Activated T-cell treated with anti-CD3 and anti-CD28 coated beads, Interleukin-2, amount 50 U/mL, for 1 hour (primary cell): ENCODE measurements at places on chromosomes 6 and 20.

DNA sequence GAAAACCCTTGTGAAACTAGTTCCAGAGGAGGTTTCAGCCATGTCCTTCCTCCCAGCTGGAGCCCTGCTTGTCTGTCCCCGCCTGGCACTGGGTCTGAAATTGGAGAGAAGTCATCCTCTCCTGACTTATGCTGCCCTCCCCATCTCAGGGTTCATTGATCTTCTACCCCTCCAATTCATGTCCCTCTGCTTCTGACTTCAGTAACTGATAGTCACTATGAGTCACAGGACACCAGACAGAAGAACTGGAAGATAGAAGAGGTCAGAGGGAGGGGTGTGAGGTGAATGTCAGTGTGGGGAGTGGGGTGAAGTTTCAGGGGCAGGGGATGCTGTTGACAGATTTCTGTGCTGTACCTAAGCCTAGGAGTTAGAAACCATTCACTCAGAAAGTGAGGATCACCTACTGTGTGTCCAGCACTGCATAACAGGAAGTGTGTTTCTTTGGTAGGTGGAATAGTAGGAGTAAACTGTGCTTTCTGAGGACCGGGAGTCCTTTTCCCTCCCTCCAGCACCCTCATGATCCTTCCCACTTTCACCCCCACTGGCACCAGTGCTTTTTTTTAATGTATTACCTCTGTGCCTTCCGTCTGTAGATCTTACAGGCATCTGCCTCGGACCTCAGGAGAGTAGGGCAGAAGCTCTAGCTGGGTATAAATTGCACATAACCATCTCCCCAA lies 627 bp upstream of the RPP21 start:
- DNase-seq: no peak

DNA sequence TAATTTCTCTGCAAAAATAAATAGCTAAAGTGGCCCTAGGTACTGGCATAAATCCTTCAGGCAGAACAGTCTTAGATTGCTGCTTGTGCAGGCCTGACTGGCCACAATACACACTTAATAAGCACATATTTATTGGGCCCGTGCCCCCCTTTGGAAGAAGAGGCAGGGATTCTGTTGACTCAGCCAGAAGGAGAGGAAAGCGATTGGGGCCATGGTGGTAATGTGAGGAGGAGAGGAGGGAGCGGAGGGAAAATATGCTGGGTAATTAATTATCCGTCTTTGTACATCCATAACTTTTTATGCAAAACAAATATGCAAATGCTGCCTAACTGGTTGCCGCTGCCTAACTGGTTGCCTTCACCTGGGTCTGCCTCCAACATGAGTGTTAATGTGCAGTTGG lies 36.2 kb downstream of the CD40 start:
- no peak for DNase-seq

DNA sequence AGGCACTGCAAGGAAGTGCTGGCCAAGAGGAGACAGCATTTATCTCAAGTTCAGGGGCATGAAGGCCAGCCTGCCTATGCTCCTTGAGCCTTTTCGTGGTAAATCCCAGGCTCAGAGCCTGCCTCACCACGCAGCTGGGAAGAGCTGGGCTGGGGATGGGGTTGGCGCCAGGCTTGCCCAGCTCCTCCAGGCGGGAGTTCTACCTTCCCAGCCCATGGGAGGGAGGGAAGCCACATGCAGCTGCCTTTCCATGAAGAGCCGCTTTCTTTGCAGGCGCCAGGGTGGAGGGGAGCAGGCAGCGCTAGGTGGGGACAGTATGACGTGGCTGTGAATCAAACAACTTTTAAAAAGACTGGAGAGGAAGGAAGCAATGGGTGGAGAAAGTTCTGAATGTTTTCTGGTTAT lies 19.5 kb upstream of the SIRT5 start:
- no peak for DNase-seq

GRCh38 chr6:53928641-53929040 lies 133.8 kb downstream of the LRRC1 start:
- no peak for DNase-seq

- no peak for DNase-seq
Measured at GRCh38 chr20:25521382-25521781, 63.9 kb downstream of the NINL start.

DNA sequence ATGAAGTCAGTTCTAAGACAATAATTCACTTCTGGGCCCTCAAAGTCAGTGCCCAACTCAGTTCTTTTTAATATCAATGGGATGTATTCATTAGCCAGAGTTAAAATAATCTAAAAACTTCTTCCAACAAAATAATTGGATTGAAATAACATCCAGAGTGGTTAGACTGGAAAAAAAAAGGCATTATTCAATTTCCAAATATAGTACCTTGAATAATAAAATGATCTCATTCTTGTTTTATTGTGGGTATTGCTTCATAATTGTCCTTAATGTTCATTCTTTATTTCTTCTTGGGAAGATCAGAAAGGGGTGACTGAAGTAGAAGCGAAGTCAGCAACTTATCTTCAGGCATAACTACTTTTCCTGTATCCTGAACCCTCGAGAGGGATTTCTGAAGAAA lies 85.1 kb upstream of the JARID2 start:
- no peak for DNase-seq

- no peak for DNase-seq
Measured at GRCh38 chr20:12383821-12384220, 466.1 kb downstream of the BTBD3 start.

DNA sequence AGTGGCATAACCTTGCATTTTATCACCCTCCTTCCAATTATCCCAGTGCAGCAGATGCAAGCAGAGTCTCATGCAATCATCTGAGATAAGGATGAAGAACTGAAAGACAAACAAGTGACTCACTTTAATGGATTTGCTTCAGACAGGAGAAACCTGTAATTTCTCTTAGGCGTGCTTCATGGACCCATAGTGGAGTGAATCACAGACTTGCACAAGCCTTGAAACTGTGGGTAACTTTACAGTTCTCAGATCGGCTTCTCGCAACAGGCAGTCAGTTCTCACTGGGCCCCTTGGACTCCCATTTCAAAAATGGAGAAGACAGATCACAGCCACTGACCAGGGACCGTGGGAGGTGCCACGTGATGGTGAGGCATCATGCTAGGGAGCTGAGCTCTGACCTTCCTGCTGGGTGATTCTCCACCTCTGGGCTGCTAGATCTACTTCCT lies at the start of gene ADGRF4:
Gene ADGRF4 (plus strand): TSS at position 239 of the 446 bp plus-strand sequence. CDS start 8,666 bp downstream, outside the sequence.
- DNase-seq: no peak

- no peak for DNase-seq
Measured at GRCh38 chr6:154239392-154239791, 117.2 kb downstream of the IPCEF1 start.

DNA sequence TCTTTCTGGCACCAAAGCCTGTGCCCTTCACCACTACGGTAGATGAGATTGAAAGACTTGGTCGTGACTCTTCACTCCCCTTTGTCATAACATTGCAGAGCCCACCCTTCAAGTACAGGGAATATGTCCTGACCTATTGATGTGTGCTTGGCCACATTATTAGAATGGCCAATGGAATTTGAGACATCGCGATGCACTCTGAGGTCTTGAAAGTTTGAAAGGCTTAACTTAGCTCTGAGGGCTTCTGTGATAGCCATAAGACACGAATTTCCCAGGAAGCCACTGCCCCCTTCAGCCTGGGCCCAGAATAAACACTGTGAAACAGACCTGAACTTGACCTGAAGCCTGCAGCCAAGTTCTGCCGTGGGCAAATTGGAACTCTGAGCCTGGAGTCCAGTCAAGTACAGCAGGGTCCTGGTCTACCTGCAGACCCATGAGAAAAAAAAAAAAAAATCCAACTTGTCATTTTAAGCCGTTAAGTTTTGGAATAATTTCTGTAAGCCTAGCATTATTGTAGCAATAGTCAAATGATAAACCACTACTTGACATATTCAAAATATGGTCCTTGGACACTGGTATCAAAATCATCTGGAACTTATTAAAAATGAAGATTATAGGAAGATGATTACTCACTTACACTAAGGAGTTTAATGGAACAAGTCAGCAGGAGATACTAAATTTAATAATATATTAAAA lies 36.9 kb upstream of the TRAF3IP2 start:
- DNase-seq: no peak

- no peak for DNase-seq
Measured at GRCh38 chr6:97669191-97670031, 386.4 kb upstream of the MMS22L start.

DNA sequence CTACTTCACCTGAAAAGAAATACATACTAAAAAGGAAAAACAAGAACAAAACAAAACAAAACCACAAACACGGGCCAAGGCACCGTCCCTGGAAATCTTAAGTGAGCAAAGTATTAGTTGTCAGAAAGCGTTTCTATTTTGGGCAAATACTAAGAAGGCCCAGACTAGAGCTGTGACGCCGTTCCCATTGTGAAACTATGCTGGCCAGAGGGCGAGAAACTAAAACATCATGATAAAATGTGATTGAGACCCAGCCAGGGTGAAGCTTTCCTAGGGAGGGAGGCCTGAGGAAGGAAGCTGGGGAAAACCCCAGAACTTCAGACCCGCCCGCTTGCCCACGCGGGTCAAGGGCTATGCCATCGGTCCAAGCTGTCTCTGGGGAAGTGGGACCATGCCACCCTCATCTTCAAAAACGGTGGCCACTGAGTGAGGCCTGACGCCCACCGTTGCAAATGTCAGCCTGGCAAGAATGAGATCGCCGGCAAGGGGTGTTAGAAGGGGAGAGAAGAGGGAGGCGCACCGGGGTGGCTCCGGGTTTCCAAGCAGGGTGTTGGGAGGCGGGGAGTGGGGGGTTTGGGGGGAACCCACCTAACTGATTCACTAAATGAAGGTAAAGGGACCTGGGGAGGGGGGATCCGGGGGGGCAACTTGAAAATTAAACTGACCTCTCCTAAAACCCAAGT lies 1950.9 kb upstream of the DEFB115 start:
- DNase-seq: no peak

DNA sequence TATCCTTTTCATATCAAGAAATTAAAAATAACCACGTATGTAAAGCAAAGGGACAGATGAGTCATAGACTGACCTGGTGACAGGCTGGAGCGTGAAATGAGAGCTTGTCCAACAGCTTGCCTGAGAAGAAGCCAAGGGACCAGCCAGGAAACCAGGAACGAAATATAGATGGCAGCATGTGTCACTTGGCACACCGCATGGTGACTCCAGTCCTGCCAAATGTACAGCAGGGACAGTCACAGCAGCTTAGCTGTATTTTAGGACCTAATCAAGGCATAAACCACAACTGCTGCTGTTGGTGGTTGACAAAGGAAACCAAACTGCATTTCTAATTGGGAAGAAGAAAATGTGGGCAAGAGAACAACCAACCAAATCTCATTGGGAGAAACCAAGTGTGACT lies 755.0 kb downstream of the TFAP2A start:
- DNase-seq: no peak

DNA sequence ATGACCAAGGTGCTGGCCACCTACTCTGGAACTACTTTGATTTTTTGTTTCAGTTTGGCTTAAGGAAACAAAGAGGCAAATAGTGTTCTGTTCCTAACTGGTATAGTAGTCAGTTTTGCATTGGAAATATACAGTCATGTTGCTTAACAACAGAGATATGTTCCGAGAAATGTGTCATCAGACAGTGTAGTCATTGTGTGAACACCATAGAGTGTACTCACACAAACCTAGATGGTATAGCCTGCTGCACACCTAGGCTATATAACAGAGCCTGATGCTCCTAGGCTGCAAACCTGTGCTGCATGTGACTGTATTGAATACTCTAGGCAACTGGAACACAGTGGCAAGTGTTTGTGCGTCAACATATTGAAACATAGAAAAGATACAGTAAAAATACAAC lies 80.4 kb downstream of the ARID1B start:
- no peak for DNase-seq

DNA sequence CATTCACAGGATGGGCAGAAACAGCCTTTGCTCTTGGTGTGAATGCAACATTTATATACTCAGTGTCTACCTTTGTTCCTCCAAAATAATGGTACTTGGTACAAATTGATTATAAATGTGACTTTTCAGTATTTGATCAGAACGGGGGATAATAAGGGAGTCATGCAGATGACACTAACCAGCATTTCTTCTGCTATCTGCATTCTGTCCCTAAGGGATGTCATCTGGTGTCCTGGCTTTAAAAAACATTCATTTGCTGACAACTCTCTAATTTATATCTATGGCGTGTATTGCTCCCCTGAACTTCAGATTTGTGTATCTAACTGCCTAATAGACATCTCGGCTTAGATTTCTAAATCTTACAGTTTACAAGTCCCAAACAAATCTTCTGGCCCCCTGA lies 76.4 kb upstream of the FLRT3 start:
- DNase-seq: no peak

DNA sequence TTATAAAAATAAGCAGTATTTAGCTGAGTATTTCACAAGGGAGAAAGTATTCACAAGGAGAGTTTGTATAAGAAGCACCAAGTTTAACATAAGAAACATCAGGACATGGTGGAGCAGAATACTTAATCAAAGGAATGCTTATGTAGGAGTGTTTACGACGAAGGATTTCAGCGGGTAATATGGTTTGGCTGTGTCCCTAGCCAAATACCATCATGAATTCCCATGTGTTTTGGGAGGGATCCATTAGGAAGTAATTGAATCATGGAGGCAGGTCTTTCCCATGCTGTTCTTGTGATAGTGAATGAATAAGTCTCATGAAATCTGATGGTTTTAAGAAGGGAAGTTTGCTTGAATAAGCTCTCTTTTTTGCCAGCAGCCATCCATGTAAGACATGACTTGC lies 1099.1 kb upstream of the ADGRB3 start:
- no peak for DNase-seq

DNA sequence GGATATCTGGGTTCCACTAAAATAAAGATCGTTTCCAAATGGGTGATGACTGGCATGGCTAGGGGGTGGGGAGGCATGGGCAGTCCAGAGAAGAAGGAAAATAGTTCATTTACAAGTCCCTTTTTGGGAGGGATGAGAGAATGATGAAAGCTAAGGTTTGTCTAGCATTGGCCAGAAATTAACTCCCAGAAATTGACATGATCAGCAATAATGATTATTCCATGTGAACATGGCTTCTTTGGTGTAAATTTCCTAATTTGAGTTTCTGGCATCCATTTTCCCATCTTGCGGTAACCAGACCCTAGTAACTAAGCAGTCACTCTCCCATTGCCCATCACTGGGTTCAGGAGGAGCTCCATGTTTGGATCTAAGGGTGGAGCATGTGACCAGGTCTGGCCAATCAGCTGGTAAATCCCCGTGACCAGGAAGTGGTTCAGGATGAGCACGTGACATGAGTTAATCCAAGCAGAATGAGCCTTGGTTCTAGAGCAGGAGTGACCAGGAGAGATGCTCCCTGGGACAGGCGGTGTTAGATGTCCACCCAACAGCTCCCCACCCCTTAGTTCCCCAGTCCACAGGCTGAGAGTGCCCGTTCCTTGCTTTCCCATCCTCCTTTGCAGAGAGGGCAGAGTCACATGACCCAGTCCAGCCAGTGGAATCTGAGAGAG lies 512.7 kb downstream of the PREX1 start:
- no peak for DNase-seq

DNA sequence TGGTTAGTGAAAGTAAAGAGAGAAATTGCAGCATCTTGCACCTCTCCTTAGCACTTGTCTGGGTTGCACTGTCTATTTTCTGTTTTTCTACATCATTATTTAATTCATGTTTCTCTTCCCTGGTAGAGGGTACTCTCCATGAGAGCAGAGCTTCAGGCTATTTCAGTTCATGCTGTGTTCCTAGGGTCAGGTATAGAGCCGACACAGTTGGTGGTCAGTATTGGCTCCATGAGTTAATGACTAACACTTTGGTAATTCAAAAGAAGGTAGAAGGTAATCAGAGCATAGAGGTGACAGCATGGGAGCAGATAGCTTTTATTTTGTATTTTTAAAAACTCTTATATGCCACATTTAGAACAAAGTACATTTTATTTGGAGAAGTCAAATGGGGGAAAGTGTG lies 42.7 kb downstream of the RIMS1 start:
- no peak for DNase-seq
